ENCODE measurements at places on chromosomes 5 and 9. TPM values are rescaled to one million over a fixed set of nuclear protein-coding genes. Genes with fewer than 3 reads are reported as not detected.

LRRC19 gene
- not detected for total RNA-seq

KLHL3 gene
- total RNA-seq: 11.4 TPM

ZDHHC11 gene
- 8.9 TPM for total RNA-seq

SPATA24 gene
- total RNA-seq: 2.6 TPM

MLANA gene
- total RNA-seq: not detected

PCDHGA10 gene
- 6.6 TPM for total RNA-seq

TIMD4 gene
- total RNA-seq: 0.42 TPM

CTSV gene
- not detected for total RNA-seq

SLC25A25 gene
- 35.2 TPM for total RNA-seq

PCDHB11 gene
- total RNA-seq: 4.0 TPM

CCDC152 gene
- 0.90 TPM for total RNA-seq

PGM5 gene
- total RNA-seq: 235 TPM

ASS1 gene
- total RNA-seq: 118 TPM

PCDHGA11 gene
- total RNA-seq: 4.8 TPM

CCDC192 gene
- total RNA-seq: not detected

BSPRY gene
- total RNA-seq: 0.14 TPM

SHOC1 gene
- total RNA-seq: not detected

TMEM232 gene
- total RNA-seq: 2.5 TPM

IL3 gene
- total RNA-seq: not detected

LPCAT1 gene
- 30.8 TPM for total RNA-seq

HACD4 gene
- 1.6 TPM for total RNA-seq

MAP1B gene
- 437 TPM for total RNA-seq

FIBCD1 gene
- not detected for total RNA-seq

PPIC gene
- 76.8 TPM for total RNA-seq

GRM6 gene
- total RNA-seq: not detected

HABP4 gene
- total RNA-seq: 37.4 TPM

SIMC1 gene
- 10.9 TPM for total RNA-seq

CNTFR gene
- total RNA-seq: 15.5 TPM

ITGA2 gene
- total RNA-seq: 7.5 TPM

FYB1 gene
- 10.1 TPM for total RNA-seq

TRPM6 gene
- 0.60 TPM for total RNA-seq

DNAI1 gene
- total RNA-seq: not detected

FRMPD1 gene
- 0.05 TPM for total RNA-seq

INSL4 gene
- not detected for total RNA-seq

LHX6 gene
- total RNA-seq: 23.6 TPM

BARHL1 gene
- not detected for total RNA-seq

SLC25A2 gene
- 1.00 TPM for total RNA-seq

MAMDC4 gene
- total RNA-seq: 2.4 TPM

PCDHB16 gene
- 3.0 TPM for total RNA-seq

SNX30 gene
- total RNA-seq: 7.8 TPM

IL13 gene
- total RNA-seq: not detected

SPTLC1 gene
- total RNA-seq: 39.3 TPM

OR1J2 gene
- total RNA-seq: not detected

SPATA31C1 gene
- total RNA-seq: not detected

DNM1 gene
- 19.0 TPM for total RNA-seq

SLC26A2 gene
- 13.2 TPM for total RNA-seq

TRIM36 gene
- 0.37 TPM for total RNA-seq

CXCL14 gene
- total RNA-seq: 87.3 TPM

TPRN gene
- total RNA-seq: 4.2 TPM

ANXA2R gene
- total RNA-seq: 2.3 TPM

ZNF483 gene
- 6.9 TPM for total RNA-seq

NIM1K gene
- 0.83 TPM for total RNA-seq

THOC3 gene
- total RNA-seq: 12.5 TPM

RETREG1 gene
- 5.4 TPM for total RNA-seq

NEUROG1 gene
- not detected for total RNA-seq

SGCD gene
- 56.3 TPM for total RNA-seq

CDKN2AIPNL gene
- 19.4 TPM for total RNA-seq
